ENCODE measurements at places on chromosomes 2 and 18.

DNA sequence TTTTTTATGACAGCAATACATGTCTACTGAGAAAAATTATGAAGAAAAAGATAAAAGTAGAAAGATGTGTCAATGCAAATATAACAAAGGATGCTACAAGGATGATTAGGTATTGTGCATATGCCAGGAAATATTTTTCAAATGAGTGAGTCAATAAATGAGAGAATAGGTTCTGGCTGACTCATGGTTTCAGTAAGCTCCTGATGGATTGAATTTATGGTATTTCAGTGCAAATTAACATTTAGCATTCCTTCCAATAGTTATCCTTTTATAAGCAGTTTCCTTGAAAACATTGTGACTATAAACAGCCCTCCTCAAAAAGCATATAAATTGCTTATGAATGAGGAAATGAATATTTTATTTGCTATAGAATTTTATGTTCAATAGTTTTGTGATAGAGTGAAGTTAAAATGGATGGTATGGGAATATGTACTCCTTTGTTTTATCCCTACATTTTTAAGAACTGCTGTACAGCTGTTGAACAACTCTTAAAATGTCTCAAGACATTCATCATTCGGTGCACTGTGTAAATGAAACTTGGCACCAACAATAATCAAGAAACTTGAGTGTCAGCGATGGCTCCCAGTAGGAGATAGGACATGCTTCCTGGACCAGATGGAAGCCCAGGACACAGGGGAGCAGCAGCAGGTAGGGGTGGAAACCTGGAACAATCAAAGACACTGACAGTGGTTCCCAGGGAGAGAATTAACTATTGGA, 144.7 kb downstream of the PMAIP1 start:
- no peak for DNase-seq

GRCh38 chr2:74653589-74653984, 460 bp upstream of the SEMA4F start:
- no peak for DNase-seq

GRCh38 chr2:42880738-42881690, 88.6 kb upstream of the HAAO start:
- no peak for DNase-seq

- DNase-seq, result no peak
Measured at GRCh38 chr2:174076975-174077374, 111.8 kb upstream of the SP3 start.

DNA sequence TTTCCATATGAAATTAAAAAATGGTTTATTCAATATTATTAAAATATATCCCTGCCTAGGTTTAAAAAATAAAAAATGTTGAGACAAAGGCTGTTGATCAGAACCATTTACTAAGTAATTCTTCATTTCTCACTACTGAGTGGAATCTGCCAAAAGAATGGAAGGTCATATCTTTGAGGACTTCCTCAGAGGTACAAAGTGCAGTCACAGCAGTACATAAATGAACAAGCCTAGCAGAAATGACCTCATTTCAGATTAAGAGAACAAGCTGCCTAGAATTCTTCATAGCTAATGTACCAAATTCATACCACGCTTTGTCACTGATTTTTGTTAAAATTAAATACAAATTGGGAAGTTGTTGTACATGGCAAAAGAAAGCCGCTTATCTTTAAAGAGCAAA, 318.9 kb upstream of the TFPI start:
- DNase-seq, result no peak

- DNase-seq, result no peak
Measured at GRCh38 chr2:80141007-80141726, 163.4 kb downstream of the LRRTM1 start.

DNA sequence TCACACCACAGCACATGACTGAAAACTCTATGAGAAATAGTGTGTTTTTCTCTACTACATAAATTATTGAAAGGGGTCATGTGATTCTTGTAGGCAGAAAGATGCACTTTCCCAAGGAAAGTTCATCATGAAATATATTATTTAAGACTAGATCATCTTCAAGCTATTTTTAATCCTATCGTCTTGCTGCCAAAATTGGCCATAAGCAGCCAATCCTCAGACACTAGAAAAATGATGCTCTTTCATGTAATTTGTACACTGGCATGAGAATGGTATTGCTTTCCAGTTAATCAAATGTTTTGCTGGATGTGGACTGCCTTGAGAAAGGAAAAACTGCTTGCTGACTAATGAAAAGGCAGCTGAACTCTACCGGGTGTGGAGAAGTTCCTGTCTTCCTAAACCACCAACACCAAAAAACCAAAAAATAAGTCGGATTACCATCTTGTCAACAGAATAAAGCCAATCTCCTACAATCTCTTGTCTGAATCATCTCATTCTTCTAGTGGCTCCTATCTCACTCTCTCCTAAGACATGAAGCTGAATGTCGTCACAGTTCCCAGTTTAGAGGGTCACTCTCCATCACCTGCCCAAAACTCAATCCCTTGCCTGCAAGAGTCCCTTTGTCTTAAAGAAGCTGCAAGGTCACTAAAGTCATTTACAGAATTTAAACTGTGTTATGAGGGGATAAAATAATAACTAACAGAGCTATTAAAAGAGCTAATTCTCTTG, 5.3 kb downstream of the BCL2 start:
- no peak for DNase-seq

DNA sequence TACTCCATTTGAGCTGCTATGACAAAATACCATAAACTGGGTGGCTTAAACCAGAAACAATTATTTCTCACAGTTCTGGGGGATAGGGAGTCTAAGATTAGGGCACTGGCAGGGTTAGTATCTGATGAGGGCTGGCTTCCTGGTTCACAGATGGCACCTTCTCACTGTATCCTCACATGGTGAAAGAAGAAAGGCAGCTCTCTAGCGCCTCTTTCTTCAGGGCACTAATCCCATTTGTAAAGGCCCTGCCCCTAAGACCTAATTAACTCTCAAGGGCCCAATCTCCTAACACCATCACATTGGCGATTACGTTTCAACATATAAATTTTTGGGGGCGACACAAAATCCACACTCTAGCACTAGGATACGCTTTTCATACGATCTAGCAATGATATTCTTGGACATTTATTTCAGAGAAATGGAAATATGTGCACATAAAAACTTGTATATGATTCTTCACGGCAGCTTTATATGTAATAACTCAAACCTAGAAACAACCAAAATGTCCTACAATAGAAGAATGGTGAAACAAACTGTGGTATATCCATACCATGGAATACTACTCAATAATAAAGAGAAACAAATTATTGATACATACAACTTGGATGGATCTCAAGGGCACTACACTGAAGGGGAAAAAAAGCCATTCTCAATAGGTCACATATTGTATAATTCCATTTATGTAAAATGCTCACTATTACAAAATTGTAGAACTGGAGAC, 111.0 kb downstream of the BCL2L11 start:
- no peak for DNase-seq

- DNase-seq, result no peak
Measured at GRCh38 chr2:113089916-113090315, 22.1 kb downstream of the IL1F10 start.

DNA sequence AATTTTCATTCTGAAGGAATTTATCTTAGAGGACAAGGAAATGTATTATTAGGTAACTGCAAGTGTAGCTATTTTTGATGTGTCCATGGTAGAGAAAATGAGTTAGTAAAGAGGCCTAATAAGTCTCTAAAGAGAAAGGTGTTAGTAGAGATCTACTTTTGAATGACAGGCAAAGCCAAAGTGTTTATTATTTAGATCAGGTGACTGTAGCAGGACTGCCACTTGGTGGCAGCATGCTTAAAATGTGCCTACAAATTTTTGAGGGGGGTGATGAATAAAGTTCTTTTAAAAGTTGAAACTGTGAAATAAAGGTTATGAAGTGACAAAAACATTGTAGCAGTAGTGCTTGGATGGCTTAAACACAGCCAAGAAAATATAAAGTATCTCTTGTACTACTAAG, 421.5 kb upstream of the MEIS1 start:
- no peak for DNase-seq

DNA sequence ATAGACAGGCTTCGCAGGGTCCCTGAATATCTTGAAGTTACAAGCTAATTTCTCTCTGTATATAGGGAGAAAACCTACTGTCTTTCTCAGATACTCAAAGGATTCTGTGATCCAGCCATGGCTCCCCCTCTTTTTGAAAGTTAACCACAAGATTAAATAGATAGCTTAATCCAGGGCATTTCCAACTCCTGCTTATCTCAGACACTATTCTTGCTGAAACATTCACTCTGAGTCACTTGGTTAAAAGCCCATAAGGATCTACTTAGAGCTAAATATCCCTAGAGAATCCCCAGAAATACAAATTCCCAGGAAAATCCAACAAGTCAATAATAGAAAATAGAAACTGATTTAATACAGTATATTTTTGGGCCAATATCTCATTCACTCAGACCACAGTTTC, 179.1 kb upstream of the LYPD1 start:
- no peak for DNase-seq

GRCh38 chr18:51194604-51195003, 2.9 kb downstream of the MEX3C start:
- DNase-seq, result no peak

GRCh38 chr18:22796113-22796512, 137.0 kb upstream of the RBBP8 start:
- DNase-seq, result no peak

GRCh38 chr2:217510771-217511291, 492.0 kb downstream of the TNS1 start:
- DNase-seq, result peak; percentile 61

Measured in CMK (cell line).